ENCODE measurements at places on chromosomes 3 and 15.

DNA sequence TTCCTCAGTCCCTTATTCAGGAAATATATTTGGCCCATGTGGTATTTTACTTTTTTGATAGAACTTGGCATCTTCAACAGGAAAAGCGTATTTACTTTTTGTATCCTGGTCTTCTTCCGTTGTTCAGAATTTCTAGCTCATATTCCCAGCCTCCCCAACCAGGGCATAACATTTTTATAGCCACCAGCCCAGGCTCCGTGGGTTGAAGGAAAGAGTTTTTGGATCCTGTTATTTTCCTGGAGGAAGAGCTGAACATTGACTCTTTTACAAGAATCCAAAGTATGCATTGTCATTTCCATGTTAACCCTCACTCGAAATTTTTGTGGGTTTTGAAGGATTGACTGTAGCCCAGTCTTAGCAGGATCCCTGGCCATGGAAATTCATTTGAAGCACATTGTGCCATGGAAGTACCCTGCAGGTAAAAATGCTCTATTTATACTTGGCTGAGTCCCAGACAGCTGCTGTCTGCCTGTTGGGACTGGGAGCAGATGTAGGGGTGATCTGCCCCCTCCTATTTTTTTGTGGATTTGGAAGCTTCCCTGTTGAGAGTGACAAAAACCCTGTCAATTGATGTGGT is 98.8 kb downstream of the AKAP13 start:
- no peak for DNase-seq

DNA sequence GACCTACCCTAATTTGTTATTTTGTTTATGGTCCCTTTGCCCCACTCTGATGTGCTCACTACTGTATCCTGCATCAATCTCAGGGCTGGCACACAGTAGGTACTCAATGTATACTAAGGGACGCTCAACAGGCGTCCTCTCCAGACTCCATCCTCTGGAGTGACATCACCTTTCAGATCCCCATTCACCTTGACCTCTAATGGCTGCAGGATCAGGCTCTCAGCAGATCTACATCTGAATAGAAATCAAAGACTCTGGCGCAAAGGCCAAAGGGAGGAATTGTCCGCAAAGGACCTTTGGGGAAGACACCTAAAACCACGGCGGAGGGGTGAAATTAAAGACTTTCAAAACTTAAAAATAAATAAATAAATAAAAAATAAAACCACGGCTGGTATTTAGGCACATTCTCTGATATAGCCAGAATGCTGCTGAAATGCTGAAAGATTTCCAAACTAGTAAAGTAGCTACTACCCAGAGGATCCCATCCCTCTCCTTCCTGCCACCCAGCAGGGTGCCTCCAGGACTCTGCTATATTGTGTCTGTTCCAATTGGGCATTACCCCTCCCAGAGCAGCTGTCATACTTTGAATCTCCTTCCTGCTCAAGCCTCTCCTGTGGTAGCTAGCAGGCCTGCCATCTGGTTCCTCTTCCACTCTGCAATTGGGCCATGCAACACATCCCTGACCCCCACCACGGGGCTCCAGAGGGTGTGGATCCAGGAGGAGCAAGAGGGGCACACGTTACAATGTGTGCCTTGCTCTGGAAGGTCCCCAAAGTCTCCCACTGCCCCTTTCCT is 6.1 kb downstream of the SHF start:
- DNase-seq = no peak

DNA sequence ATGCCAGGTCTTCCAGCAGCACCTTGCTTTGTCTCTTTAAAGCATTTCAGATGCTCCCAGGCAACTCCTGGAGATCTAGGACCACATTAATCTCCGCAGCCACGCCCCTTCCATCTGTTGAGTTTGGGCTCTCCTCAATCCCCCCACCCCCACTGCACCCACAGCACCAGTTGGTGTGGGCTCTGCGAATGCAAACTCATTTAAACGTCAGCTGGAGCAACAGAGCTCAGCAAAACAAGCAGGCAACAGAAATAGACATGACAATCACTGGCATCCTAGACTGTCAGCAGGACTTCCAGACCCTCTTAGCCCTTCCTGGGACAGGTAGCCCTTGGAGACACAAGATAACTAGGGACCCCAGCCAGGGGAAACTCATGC is 106.9 kb downstream of the LSM3 start:
- no peak for DNase-seq

GRCh38 chr3:194401868-194402329 is 2.8 kb upstream of the GP5 start:
- no peak for DNase-seq

DNA sequence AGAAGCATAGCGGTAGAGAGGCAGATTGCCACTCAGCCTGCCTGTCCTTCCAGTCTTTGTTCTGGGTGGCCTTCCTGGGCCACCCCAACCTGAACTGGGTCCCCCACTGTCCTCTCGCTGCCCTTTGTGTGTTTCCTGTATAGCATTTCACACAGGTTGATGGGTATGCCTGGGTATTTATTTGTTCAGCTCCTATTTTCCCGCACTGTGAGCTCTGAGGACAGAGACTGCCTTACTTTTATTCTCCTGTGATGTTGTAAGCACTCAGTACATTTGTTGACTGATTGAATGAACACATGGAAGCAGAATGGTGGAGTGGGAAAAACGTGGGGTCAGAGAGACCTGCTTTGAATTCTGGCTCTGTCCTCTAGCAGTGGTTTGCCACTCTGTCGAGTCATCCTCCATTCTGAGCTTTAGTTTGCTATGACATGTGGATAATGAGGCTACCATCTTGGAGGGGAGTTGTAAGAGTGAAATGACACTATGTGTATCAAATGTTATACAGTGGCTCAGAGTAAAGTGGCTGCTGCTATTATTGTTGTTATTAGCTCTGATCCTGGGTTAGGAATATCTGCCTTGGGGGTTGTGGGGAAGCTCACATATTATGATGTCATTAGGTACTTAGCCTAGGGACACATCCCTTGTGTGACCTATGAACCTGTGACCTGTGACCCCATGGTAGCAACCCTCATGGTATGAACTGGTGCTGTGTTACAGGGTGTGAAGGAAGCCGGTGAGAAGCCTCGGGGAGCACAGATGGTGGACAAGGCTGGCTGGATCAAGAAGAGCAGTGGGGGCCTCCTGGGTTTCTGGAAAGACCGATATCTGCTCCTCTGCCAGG is 6.4 kb downstream of the PLEKHO2 start:
- DNase-seq = no peak

- DNase-seq = no peak
These were observed 29.7 kb downstream of the SLC4A7 start for GRCh38 chr3:27454461-27454860.

DNA sequence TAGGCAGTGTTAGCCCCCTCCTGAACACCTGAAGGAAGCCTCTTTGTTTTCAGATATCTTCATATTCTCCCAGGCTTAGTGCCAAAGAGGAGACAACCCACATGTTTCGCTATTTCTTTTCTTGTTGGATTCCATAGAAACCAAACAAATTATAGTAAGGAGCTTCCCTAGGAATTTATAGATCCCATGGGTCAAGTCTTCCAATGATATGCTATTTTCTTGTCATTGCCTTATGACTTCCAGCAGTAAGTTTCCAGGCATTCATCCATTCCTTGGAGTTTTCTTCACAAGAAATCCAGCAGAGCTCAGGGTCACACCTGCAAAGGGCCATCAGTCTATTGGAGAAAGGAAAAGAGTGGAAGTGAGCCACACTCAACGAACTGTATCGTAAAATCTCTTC is 9.9 kb upstream of the KCNMB2 start:
- no peak for DNase-seq

- DNase-seq = no peak
These were observed 108.0 kb downstream of the MFSD1 start for GRCh38 chr3:158909870-158910269.

DNA sequence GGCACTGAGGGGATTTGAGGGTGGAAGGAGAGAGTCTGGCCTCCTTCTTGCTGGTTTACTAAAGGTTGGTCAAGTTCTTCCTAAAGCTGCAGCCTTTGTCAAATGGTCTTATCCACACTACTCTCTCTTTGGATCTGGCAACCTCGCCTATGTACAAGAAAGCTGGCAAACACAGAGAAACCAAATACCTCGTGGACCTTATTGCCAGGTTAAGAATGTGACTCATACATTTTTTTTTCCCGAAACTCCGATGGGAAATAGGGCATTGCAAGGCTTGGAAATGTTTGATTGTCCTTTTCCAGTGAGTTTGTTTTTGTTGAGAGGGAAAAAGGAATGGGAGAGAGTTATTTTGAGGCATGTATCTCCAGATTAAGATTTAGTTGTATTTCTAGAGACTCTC is 13.9 kb downstream of the EOMES start:
- no peak for DNase-seq

- no peak for DNase-seq
These were observed 1.2 kb upstream of the DAZL start for GRCh38 chr3:16606398-16606797.

DNA sequence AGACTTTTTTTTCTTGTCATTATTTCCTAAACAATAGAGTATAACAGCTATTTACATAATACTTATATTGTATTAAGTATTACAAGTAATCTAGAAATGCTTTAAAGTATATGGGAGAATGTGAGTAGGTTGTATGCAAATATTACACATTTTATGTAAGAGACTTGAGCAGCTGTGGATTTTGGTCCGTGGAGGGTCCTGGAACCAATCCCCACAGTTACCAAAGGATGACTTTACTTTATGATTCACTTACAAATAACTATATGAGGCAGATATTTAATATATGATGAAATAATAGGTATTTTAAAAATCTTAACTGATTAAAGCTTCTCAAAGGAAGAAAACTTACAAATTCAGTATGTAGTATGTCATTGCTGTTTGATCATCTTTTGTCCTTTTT is 56.3 kb downstream of the PPP2R3A start:
- no peak for DNase-seq

GRCh38 chr15:63672369-63672768 is 75.2 kb downstream of the FBXL22 start:
- peak; percentile 8 for DNase-seq

- DNase-seq = no peak
These were observed 58.6 kb downstream of the PRICKLE2 start for GRCh38 chr3:64166584-64167162.

- no peak for DNase-seq
These were observed 47.1 kb downstream of the IDH2 start for GRCh38 chr15:90055182-90055581.

DNA sequence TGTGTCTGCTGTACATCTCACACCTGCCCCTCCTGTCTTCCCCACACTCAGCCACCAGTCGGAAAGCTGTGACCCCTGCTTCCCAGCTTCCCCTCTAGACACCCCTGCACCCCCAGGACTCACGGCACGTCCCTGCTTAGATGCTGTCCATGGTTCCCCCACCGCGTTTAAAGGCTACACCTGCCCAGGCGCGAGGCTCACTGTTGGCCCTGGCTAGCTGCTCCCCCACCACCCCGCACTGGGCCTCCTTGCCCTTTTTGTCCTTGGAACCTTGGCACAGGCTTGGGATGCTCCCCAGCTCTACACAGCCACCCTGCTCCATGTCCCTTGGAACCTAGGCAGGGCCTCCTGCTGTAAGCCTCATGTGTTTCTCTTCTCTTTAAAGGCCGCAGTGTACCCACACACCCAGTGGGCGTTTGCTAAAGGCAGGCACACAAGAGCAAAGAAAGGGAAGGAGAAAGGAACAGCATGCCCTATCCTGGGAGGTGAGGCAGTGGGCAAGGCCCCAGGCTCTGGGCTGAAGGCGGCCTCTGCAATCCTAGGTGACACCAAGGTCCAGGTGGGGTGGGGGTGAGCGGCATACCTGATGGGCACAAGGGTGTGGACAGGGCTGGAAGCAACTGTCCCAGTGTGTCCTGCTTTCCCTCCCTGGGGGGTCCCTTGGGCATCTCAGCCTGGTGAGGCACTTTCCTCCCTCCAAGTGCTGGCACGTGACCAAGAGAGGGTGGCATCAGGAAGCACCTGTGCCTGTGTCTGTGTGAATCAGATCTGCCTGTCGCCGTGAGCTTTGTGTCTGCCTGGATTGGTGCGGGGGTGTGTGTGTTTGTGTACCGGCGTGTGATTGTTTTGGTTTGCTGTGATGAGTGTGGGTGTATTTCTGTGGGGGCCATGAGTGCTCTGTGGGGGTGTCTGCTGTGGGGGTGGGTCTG is 54.4 kb downstream of the TPRA1 start:
- no peak for DNase-seq

DNA sequence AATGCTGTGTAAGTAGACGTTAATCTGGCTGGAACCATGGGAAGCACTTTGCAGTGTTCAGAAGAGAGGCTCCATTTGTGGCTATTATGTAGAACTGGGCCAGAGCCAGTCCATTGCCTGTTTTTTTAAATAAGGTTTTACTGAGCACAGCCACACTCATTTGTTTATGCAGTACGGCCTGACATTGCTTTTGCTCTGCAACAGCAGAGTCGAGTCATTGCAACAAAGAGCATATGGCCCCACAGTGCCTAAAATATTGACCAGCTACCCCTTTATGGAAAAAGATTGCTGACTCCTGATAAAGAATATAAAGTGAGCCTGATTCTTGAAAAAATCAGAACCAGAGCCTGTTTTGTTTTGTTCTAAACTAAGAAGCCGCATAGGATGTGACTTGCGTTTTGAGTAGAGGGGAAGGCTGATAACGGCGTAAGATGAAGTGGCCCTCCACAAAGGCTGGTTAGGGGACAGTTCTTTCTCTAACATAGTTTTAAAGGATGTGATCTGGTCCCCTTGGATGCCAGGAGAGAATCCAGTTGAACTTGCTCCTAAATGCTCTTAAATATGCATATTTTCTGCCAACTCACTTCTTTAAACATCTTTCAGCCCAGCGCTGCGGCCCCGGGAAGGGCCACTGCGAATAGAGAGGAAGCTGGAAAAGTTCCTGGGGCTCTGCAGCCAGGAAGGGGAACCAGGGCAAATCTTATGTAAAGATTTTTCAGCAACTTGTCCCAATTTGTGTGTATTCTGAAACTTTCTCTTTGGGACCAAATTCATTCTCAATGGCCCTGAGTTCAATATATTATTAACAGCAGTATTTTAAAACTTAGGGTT is 64.5 kb downstream of the GLDN start:
- DNase-seq = no peak

DNA sequence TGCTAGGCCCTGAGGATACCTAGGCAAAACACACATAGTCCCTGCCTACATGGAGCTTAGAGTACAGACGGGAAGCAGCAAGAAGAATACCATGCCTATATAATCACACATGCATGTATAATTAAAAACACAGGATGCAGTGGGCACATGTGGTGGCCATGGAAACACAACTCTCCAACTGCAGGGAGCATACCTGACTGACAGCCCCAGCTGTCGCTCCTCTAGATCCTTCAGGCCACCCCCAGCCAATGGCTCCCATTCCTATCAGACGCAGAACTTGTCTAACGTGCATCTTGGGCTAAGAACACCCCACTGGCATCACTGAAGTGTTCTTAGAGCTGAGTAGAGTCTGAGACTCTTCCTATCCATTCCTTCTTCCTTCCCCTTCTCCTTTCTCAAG is 125.5 kb upstream of the FRMD4B start:
- no peak for DNase-seq

Measured in CD4-positive, alpha-beta memory T cell (primary cell).